ENCODE measurements at places on chromosomes 11 and 22. TPM values are rescaled to one million over a fixed set of nuclear protein-coding genes. Genes with fewer than 3 reads are reported as not detected.

BBOX1 gene
- 4.0 TPM for total RNA-seq

CTTN gene
- 450 TPM for total RNA-seq

GGTLC3 gene
- total RNA-seq: not detected

ARHGAP20 gene
- 0.05 TPM for total RNA-seq

HSCB gene
- 24.1 TPM for total RNA-seq

ST3GAL4 gene
- total RNA-seq: 17.8 TPM

DENND6B gene
- 11.9 TPM for total RNA-seq

VEGFB gene
- total RNA-seq: 14.7 TPM

OR52E8 gene
- not detected for total RNA-seq

CHADL gene
- 0.87 TPM for total RNA-seq

NADSYN1 gene
- 68.9 TPM for total RNA-seq

C22orf31 gene
- not detected for total RNA-seq

KRTAP5-2 gene
- total RNA-seq: not detected

MFRP gene
- not detected for total RNA-seq

C1QTNF5 gene
- 15.7 TPM for total RNA-seq

UBQLNL gene
- total RNA-seq: not detected

FBXO7 gene
- total RNA-seq: 64.4 TPM

ZNF195 gene
- 39.1 TPM for total RNA-seq

CD44 gene
- total RNA-seq: 461 TPM

MPPED2 gene
- 0.10 TPM for total RNA-seq

RTN4R gene
- 1.2 TPM for total RNA-seq

ARFGAP2 gene
- 116 TPM for total RNA-seq

NPTXR gene
- total RNA-seq: 0.87 TPM

AGBL2 gene
- 2.1 TPM for total RNA-seq

SEPTIN5 gene
- 0.35 TPM for total RNA-seq

TUB gene
- under 0.01 TPM for total RNA-seq

SAMM50 gene
- 35.1 TPM for total RNA-seq
